HCT116 (cell line): ENCODE measurements at places on chromosomes 12 and 14. TPM values are rescaled to one million over a fixed set of nuclear protein-coding genes. Genes with fewer than 3 reads are reported as not detected.

DNA sequence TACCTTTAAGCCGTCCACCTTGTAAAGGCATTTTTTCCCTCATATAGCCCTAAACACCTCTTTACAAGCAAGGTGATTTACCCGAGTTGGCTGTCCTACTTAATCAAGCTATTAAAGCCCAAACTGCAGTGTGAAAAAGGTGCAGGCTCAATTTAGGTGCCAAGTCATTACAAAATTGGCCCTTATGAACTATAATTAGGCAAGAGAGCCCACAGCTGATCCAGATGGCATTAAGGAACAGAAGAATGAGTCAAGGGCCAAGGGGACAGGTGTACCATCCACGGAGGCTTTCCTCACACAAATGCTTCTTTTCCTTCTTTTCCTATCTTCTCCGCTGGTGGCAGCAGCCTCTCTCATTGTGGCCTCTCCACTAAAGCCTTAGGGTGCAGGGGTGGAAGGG lies 90.5 kb downstream of the TTC8 start:
- H3K36me3 ChIP-seq: no peaks in the 10 kb centered on the region
- no peak for DNase-seq
- H3K27me3 ChIP-seq: no peaks in the 10 kb centered on the region
- H3K4me1 ChIP-seq: no peaks in the 10 kb centered on the region
- H3K27ac ChIP-seq: no peak overlapping the region

Gene GSG1
- total RNA-seq: not detected

Gene KRT82
- not detected for total RNA-seq

GRCh38 chr12:47590771-47591360 lies 115.0 kb downstream of the RPAP3 start:
- no peaks in the 10 kb centered on the region for H3K4me1 ChIP-seq
- no peak overlapping the region for H3K4me3 ChIP-seq
- no peaks in the 10 kb centered on the region for H3K36me3 ChIP-seq
- H3K27me3 ChIP-seq: no peaks in the 10 kb centered on the region
- DNase-seq: no peak

- H3K4me3 ChIP-seq: no peak overlapping the region
- no peaks in the 10 kb centered on the region for H3K36me3 ChIP-seq
- peaks cover 4% of the 10 kb centered on the region; the same call in 1 of the 2 replicates for H3K4me1 ChIP-seq
- no peak for DNase-seq
- H3K27ac ChIP-seq: no peak overlapping the region
These were observed 10.3 kb downstream of the PACS2 start for GRCh38 chr14:105324871-105325270.

GRCh38 chr12:75894965-75895754 lies 136.4 kb downstream of the PHLDA1 start:
- no peaks in the 10 kb centered on the region for H3K36me3 ChIP-seq
- H3K27ac ChIP-seq: peak overlapping the region; percentile 94
- H3K4me3 ChIP-seq: no peak overlapping the region
- H3K4me1 ChIP-seq: peaks cover 66% of the 10 kb centered on the region

- H3K4me3 ChIP-seq: no peak overlapping the region
- no peaks in the 10 kb centered on the region for H3K27me3 ChIP-seq
- H3K27ac ChIP-seq: no peak overlapping the region
- no peaks in the 10 kb centered on the region for H3K4me1 ChIP-seq
These were observed 73.2 kb downstream of the CEP83 start for GRCh38 chr12:94386422-94386821.

Gene RAD9B
- total RNA-seq: 0.17 TPM

Gene MNAT1
- total RNA-seq: 49.3 TPM

GRCh38 chr12:14769466-14769968 lies 33.8 kb downstream of the WBP11 start:
- no peak for DNase-seq
- peak overlapping the region; percentile 72 for H3K4me3 ChIP-seq
- peak overlapping the region; percentile 82 for H3K27ac ChIP-seq
- H3K27me3 ChIP-seq: no peaks in the 10 kb centered on the region
- H3K4me1 ChIP-seq: no peaks in the 10 kb centered on the region; the same call in 1 of the 2 replicates

- H3K36me3 ChIP-seq: no peaks in the 10 kb centered on the region
- H3K27ac ChIP-seq: no peak overlapping the region
- H3K27me3 ChIP-seq: no peaks in the 10 kb centered on the region
- H3K4me3 ChIP-seq: no peak overlapping the region
- DNase-seq: no peak
These were observed 1500.2 kb upstream of the FLRT2 start for GRCh38 chr14:84029720-84030119.

- no peak overlapping the region for H3K4me3 ChIP-seq
- peaks cover 52% of the 10 kb centered on the region for H3K27me3 ChIP-seq
- no peak for DNase-seq
These were observed 172.7 kb downstream of the APAF1 start for GRCh38 chr12:98817742-98818141.

Gene KCNA5
- not detected for total RNA-seq

Gene AVPR1A
- 0.07 TPM for total RNA-seq

GRCh38 chr14:59355091-59355490 lies 110.1 kb downstream of the GPR135 start:
- no peak for DNase-seq
- H3K4me3 ChIP-seq: no peak overlapping the region
- peaks cover 14% of the 10 kb centered on the region for H3K4me1 ChIP-seq
- H3K36me3 ChIP-seq: no peaks in the 10 kb centered on the region

GRCh38 chr12:46815809-46816208 lies 10.0 kb downstream of the SLC38A4 start:
- H3K36me3 ChIP-seq: no peaks in the 10 kb centered on the region
- H3K4me3 ChIP-seq: no peak overlapping the region
- no peak overlapping the region for H3K27ac ChIP-seq
- no peaks in the 10 kb centered on the region for H3K27me3 ChIP-seq
- DNase-seq: no peak

Gene KLRB1
- not detected for total RNA-seq

DNA sequence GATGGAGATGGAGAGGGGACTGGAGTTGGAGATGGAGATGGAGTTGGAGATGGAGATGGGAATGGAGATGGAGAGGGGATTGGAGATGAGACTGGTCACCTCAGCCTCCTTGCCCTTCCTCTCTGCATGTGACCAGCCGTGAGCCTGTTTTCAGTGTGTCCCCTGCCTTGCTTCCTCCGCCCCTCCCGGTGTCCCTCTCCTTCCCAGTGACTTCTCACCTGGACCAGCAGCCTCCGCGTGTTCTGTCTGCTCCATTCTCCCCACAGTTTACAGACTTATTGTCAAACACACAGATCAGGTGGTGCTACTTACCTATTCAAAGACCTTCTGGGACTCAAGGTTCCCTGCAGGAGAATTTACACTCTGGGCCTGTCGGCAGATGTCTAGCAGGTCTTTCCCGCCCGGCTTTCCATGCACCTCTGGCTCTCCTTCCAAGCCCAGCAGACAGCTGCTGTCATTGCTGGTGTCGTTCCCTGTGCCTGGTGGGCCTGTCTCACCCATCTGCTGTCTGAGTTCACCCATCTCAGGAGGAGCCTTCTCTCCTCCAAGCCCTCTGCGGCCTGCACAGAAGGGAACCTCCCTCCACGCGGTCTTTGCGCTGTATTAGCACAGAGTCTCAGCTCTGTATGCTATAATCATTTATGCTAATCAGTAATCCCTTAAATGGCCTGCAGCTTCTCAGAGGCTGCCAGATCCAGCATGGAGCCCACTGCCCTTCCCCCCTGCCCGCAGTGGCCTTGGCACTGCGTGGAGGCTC lies 62.1 kb downstream of the ADGRD1 start:
- H3K27ac ChIP-seq: no peak overlapping the region
- DNase-seq: no peak
- no peaks in the 10 kb centered on the region for H3K4me1 ChIP-seq
- no peaks in the 10 kb centered on the region for H3K36me3 ChIP-seq
- H3K27me3 ChIP-seq: no peaks in the 10 kb centered on the region

- H3K36me3 ChIP-seq: no peaks in the 10 kb centered on the region
- H3K4me3 ChIP-seq: no peak overlapping the region
- H3K4me1 ChIP-seq: peaks cover 3% of the 10 kb centered on the region; the same call in 1 of the 2 replicates
- H3K27me3 ChIP-seq: no peaks in the 10 kb centered on the region
- no peak for DNase-seq
These were observed 258.3 kb upstream of the NAV3 start for GRCh38 chr12:77572371-77572770.

Gene TPPP2
- total RNA-seq: not detected

Gene RNFT2
- 34.9 TPM for total RNA-seq

Gene INSM2
- total RNA-seq: not detected

- H3K4me3 ChIP-seq: no peak overlapping the region
- DNase-seq: no peak
- H3K27me3 ChIP-seq: no peaks in the 10 kb centered on the region; the same call in 1 of the 2 replicates
- no peaks in the 10 kb centered on the region for H3K4me1 ChIP-seq
- no peak overlapping the region for H3K27ac ChIP-seq
- H3K36me3 ChIP-seq: no peaks in the 10 kb centered on the region
These were observed 824 bp downstream of the OAS1 start for GRCh38 chr12:112907415-112908157.

Gene EXD2
- total RNA-seq: 20.2 TPM

- no peaks in the 10 kb centered on the region for H3K36me3 ChIP-seq
- no peaks in the 10 kb centered on the region for H3K4me1 ChIP-seq
- no peak for DNase-seq
- H3K27ac ChIP-seq: no peak overlapping the region
These were observed 174.5 kb upstream of the CNOT2 start for GRCh38 chr12:70068743-70069142.

DNA sequence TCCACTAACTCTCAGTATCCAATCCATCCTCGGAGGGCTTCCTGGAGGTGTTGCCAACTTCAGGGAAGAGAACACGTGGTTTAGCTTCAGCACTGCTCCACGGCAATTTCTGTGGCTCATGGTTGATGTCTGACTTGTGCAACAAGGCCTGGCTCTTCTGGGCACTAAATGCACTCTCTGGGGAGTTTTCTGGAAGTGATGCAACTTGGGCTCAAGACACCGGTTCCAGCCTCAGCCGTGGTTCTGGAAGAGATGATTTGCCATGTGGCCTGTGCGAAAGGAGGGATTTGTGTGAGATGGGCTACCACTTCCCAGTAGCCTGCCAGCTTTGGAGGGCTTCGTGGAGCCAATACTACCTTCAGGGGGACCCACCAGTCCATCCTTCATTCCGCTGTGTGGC lies 118.6 kb upstream of the RTL1 start:
- no peaks in the 10 kb centered on the region for H3K4me1 ChIP-seq
- no peaks in the 10 kb centered on the region for H3K27me3 ChIP-seq
- H3K36me3 ChIP-seq: no peaks in the 10 kb centered on the region
- DNase-seq: no peak
- no peak overlapping the region for H3K4me3 ChIP-seq
- H3K27ac ChIP-seq: no peak overlapping the region

- no peaks in the 10 kb centered on the region for H3K36me3 ChIP-seq
- H3K27ac ChIP-seq: no peak overlapping the region
These were observed 247.7 kb downstream of the ATP23 start for GRCh38 chr12:58189030-58189429.

Gene OR4E2
- total RNA-seq: not detected

DNA sequence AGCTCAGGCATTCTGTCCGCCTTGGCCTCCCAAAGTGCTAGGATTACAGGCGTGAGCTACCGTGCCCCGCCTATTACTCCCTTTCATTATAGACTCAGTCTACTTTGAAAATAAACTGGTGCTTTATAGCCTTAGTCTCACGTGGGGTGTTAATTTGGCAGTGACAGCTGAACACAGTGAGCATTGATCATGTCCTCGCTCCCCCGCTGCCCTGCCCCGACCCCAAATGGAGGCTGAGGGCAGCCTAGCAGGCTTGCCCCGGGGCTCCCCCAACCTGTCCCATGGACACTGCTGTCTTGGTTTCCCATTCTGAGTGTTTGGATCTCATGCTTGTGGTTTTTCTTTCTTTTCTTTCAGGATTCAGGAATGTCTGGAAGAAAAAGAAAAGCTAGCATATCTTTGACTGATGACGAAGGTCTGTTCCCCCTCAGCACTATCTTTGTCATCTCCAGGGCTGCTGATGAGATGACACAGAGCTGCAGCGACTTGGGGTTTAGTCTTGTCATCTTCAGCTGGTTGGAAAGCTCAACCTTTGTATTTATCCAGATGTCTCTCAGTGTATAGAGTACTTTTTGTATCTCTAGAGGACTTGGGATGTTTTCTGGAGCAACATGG lies 42.2 kb downstream of the EP400 start:
- H3K36me3 ChIP-seq: peaks cover 42% of the 10 kb centered on the region
- H3K4me3 ChIP-seq: no peak overlapping the region
- H3K27me3 ChIP-seq: no peaks in the 10 kb centered on the region
- H3K27ac ChIP-seq: no peak overlapping the region

Gene PTPRB
- total RNA-seq: 0.17 TPM

DNA sequence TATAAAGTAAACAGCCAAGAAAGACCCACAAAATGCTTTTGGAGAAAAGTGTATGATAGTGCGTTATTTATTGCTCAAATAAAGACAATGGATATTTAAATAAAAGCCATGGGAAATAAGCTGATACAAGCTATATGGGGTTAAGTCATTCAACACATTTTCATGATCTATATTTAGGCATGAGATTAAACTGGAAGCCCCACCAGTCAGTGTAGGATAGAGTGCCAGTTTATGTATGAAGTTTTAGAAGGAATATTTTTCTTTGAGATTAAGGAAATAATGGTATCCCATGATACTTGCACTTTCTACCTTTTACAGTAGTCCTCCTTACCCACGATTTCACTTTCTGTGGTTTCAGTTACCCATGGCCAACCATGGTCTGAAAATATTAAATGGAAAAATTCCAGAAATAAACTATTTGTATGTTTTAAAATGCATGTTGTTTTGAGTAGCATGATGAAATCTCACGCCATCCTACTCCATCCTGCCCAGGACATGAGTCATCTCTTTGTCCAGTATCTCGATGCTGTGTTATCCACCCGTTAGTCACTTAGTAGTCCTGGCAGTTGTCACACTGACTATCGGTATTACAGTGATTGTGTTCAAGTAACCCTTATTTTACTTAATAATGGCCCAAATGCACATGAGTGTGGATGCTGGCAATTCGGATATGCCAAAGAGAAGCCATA lies 22.3 kb downstream of the SYT1 start:
- peak overlapping the region; percentile 77 for H3K27ac ChIP-seq
- peaks cover 71% of the 10 kb centered on the region for H3K4me1 ChIP-seq
- no peaks in the 10 kb centered on the region for H3K36me3 ChIP-seq
- peak; percentile 87 for DNase-seq

GRCh38 chr12:88144037-88144436 lies 1.9 kb downstream of the TMTC3 start:
- peaks cover 9% of the 10 kb centered on the region for H3K4me1 ChIP-seq
- no peak for DNase-seq
- no peak overlapping the region for H3K4me3 ChIP-seq
- H3K27ac ChIP-seq: no peak overlapping the region

Gene FERMT2
- total RNA-seq: 24.8 TPM

Gene ITPR2
- total RNA-seq: 6.5 TPM

GRCh38 chr12:46500673-46501072 lies 128.1 kb upstream of the SLC38A2 start:
- H3K27ac ChIP-seq: no peak overlapping the region
- no peak overlapping the region for H3K4me3 ChIP-seq
- H3K27me3 ChIP-seq: no peaks in the 10 kb centered on the region
- 0 out of 2 replicates have a peak, but pooled peaks cover 9% of the 10 kb centered on the region for H3K4me1 ChIP-seq

- DNase-seq: no peak
- no peak overlapping the region for H3K27ac ChIP-seq
- peaks cover 9% of the 10 kb centered on the region for H3K36me3 ChIP-seq
- no peaks in the 10 kb centered on the region for H3K27me3 ChIP-seq
- H3K4me3 ChIP-seq: no peak overlapping the region
These were observed 7.5 kb downstream of the MAP3K9 start for GRCh38 chr14:70801836-70802235.

DNA sequence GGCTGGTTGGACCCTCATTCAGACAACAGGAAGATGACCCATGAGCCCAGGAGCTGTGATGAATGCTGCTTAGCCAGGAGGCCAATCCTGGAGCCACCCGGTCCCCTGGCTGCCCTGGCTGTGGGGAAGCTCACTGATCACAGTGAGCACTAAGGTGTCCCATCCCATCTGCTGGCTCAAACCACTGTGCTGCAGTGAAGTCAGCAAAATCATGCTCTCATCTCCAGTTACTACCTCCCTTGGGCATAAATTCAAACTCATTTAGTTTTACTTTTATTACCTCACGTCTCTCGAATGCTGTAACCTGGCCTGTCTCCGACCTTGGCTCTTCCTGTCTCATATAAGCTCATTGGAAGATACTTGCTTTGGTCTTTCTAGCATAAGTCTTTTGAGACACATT lies 112.4 kb downstream of the APAF1 start:
- H3K4me1 ChIP-seq: no peaks in the 10 kb centered on the region
- H3K27me3 ChIP-seq: peaks cover under 1% of the 10 kb centered on the region; the same call in 1 of the 2 replicates
